ENCODE measurements at places on chromosomes 4 and X.

DNA sequence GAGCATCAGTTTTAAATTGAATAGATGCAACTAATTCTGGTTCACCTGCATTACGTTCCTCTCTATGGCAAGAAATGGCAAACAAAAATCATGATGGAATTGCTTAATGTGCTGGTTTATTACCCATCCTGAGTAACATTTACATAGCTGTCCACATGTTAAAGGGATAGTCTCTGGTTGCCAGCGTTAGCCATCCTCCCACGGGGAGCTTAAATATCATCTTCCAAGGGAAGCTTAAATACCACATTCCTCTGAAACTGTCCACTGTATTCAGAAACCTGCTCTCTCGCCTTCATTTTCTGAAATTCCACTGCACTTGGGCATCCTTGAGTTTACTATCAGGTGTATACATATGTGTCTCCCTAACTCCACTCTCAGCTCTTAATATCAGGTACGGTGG lies 586.6 kb downstream of the TLL1 start:
- DNase-seq: no peak

DNA sequence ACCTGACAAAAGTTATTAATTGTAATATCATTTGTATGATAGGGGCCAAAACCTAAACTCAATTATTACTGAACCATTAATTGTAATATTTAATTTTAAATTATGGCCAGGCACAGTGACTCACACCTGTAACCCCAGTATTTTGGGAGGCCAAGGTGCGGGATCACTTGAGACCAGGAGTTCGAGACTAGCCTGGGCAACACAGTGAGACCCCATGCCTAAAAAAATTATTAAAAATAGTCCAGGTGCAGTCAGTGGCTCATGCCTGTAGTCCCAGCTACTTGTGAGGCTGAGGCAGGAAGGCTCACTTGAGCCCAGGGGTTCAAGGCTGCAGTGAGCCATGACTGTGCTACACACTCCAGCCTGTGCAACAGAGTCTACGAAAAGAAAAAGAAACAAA lies 18.0 kb downstream of the PPAT start:
- DNase-seq: no peak

DNA sequence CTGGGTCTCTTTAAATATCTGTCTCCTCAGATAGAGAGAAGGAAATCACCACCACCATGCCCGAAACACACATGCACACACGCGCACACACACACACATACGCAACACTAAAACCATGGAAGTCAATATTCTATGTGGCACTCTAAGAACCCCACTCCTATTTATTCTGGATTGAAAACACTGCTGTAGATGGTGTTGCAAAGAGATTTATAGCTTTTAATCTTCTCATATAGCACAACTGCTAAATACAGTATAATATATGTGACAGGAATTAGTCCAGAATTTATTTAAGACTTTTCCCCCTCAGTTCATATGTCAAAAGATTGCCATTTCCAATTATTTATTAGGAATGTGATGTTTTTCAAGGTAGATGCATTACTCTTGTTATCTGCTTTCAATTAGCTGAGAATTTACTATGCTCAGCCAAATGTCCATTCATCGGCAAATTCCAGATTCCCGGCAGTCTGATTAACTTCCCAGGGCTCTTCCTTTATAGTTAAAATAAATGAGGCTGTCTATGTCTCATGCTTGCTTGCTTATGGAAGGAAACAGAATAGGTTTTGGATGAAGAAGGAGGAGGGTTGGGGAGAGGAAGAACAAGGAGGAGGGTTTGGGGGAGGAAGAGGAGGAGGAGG lies 115.4 kb upstream of the NDP start:
- no peak for DNase-seq

- no peak for DNase-seq
Measured at GRCh38 chrX:8345473-8345872, 119.2 kb upstream of the VCX3B start.

GRCh38 chr4:140626661-140627376 lies 58.1 kb upstream of the UCP1 start:
- no peak for DNase-seq

DNA sequence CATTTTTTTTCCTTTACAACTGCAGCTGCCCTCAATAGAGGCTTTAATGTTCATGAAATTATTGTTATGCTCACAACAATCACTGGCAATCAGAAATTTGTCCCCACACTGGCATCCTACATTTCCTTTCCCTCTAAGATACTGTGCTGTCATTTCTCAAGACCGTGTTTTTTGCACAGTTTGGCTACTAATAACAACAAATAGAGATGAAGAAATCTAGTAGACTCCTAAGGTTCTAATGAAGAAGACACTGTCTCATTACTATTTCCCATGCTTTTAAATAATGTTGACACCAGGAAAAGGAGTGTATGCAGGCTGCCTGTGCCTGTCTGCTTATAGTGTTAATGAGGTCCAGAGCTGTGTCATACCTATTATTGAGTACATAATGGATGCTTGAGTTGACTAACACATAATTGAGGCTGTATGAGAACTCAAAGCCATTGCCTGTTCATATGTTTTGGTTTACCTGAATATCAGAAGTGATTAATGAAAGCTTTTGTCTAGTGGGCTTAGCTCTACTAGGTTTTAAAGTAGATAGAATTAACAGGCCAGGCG lies 1.5 kb upstream of the EIF4E start:
- DNase-seq: no peak

DNA sequence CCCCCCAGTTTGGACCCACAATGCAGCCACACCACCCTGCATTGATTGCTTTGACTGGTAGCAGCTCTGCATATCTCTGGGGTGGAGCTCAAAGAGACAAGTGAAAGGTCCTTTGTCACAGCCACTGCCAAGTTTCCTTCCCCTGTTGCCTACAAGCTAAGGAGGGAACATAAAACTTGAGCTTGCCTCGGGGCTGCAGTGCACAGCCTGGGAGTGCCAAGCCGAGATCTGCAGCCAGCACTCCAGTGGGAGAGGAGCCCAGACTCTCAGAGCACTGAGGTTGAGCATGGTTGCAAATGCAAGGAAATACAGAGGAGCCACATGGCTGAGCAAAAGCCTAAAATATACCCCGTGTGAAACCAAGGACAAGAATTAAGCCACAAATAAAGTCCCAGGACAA lies 142.2 kb downstream of the DKK2 start:
- no peak for DNase-seq
